ENCODE measurements at places on chromosomes 3 and 15. TPM values are rescaled to one million over a fixed set of nuclear protein-coding genes. Genes with fewer than 3 reads are reported as not detected.

SLC28A1 gene
- not detected for total RNA-seq

NDUFB4 gene
- 44.0 TPM for total RNA-seq

CNTN4 gene
- total RNA-seq = 0.12 TPM

CFAP91 gene
- 0.53 TPM for total RNA-seq

GOLGA6L10 gene
- total RNA-seq = 0.35 TPM

SLC30A4 gene
- 7.8 TPM for total RNA-seq

FSD2 gene
- total RNA-seq = not detected

FETUB gene
- total RNA-seq = not detected

BAHD1 gene
- total RNA-seq = 4.1 TPM

LRRC31 gene
- not detected for total RNA-seq

CACNA2D2 gene
- total RNA-seq = not detected

CD80 gene
- total RNA-seq = not detected

FANCD2 gene
- total RNA-seq = 9.2 TPM

PARP14 gene
- 48.7 TPM for total RNA-seq

CHCHD4 gene
- 10.3 TPM for total RNA-seq

ZBTB47 gene
- 44.0 TPM for total RNA-seq
